ENCODE measurements at places on chromosomes 7 and 10.

DNA sequence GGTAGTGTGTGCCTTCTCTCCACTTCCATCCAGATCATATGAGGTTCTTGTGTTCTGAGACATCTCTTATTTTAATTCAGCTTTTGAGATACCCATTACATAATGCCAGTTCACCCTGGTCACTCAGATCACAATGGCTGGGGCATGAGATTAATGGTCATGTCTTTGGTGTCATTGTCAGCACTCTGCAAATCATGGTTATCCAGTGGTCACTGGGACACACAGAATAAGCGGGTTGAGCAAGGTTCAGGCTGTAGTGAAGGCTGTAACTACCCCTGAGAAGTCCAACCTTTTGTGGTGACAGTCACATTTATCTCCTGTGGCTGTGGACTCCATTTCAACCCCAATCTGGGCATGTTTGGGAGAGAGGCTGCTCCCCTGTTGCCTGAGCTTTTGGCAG lies 35.8 kb downstream of the SORCS3 start:
- no peak for DNase-seq

- DNase-seq, result no peak
Measured at GRCh38 chr7:129841465-129841864, 111.3 kb downstream of the UBE2H start.

- no peak for DNase-seq
Measured at GRCh38 chr10:7708832-7709231, 5.7 kb downstream of the ITIH2 start.

DNA sequence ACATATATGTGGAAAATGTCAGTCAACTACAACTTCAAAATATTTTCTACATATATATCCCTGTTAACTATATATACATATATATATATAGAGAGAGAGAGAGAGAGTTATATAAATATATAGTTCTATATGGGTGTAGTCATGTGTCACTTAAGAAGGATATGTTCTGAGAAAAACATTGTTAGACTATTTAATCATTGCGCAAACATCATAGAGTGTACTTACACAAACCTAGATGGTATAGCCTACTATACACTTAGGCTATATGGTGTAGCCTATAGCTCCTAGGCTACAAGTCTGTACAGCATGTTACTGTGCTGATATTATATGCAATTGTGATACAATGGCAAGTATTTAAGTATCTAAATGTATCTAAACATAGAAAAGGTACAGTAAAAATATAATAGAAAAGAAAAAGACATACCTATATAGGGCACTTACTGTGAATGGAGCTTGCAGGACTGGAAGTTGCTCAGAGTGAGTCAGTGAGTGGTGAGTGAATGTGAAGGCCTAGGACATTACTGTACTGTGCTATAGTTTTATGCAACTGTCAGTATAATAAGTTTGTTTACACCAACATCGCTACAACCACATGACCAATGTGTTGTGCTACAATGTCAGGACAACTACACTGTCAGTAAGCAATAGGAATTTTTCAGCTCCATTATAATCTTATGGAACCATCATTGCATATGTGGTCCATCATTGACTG lies 18.0 kb upstream of the FGL2 start:
- DNase-seq, result no peak

DNA sequence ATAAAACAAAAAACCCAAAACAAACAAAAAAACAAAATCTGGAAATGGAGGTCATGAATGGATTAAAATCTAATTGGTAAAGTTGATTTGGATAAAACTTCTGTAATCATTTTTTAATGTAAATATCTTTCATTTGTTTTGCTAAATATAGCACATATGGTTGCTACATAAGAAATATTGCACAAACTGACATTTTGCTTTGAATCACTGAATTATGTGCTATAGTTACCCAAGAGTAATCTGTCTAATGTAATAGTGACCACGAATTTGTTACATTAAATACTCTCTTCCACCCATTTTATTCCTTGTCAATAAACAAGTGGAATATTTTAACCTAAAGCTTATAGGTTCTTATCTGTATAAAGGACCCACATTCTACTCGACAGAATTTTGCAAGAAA lies 6.2 kb downstream of the CFAP58 start:
- no peak for DNase-seq

GRCh38 chr10:47309408-47310089 lies 9.6 kb downstream of the GDF10 start:
- peak; percentile 56 for DNase-seq

- no peak for DNase-seq
Measured at GRCh38 chr7:35015346-35015859, 21.9 kb downstream of the DPY19L1 start.

- no peak for DNase-seq
Measured at GRCh38 chr10:88899886-88900285, 19.8 kb downstream of the STAMBPL1 start.

DNA sequence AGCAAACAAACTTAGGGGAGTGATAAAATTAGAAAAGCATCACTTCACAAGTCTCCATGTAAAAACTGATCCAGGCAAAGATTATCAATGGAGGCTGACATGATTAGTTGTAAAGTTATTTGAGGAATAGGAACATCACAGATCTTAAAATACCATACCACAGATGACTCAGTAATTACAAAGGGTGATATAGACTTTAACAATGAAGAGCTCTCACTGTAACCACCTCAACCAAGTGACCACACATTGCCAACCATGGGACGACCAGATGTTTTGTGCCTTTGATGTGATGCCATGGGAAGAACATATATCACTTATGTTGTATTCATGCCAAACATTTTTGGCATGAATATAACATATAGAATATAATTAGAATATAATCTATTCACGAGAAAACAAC lies 11.7 kb downstream of the AASS start:
- no peak for DNase-seq

DNA sequence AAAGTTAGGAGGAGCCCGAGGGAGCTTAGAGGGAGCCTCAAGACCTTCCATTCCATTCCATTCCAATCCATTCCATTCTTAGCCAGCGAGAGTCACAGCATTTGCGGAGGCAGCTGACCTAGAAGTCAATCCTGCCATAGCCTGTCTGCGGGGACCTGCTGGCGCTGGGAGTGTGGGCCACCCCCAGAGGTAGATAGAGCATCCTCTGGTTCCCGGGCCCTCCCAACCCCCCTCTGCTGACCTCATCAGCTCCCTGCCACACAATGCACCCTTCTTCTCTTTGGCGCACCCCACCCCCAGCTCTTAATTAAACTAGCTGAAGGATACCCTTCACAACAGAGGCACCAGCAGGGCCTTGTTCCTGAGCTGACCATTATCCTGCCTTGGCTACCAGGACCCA lies 152.5 kb upstream of the ZMIZ1 start:
- DNase-seq, result no peak

- DNase-seq, result no peak
Measured at GRCh38 chr10:87661861-87662785, 2.4 kb downstream of the PAPSS2 start.

DNA sequence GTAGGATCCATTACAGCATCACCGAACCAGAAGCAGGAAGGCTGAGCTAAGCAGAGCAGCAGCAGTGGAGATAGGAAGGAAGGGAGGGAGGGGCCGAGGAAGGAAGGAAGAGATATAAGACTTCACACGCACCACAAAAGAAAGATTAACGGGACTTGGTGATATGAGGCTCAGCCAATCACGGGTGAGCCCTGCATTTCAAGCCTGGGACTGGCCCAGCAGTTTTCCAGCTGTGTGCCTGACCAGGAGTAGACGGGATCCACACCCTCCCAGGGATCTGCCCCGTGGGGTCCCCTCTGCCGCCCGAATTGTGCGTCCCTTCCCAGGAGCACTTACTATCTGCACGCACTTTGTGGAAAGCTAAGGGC lies 16.2 kb downstream of the ATG9B start:
- peak; percentile 52 for DNase-seq

DNA sequence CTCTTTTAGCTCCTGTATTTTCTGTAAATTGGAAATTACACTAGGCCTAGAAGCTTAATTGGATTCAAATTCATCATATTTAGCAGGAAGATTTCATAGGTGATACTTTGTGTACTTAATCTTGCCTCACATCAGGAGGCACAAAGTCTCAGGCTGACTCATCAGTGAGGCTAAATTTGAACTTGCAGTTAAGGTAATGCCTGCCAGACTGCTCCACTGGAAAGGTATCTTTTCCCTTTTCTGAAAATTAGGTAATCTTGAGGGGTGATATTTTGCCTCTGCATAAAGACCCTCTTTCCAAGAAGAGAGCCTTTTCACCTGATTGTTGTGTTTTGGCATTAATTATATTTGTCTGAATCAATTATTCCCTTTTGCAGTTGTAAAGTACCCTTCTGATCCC lies 14.6 kb downstream of the PPIA start:
- no peak for DNase-seq

All from activated naive CD4-positive, alpha-beta T cell treated with anti-CD3 and anti-CD28 coated beads for 36 hours (primary cell).